ENCODE measurements at places on chromosomes 11 and 22. TPM values are rescaled to one million over a fixed set of nuclear protein-coding genes. Genes with fewer than 3 reads are reported as not detected.
A peak's percentile ranks its signal among the peaks of the same experiment; 100 is the strongest.

DNA sequence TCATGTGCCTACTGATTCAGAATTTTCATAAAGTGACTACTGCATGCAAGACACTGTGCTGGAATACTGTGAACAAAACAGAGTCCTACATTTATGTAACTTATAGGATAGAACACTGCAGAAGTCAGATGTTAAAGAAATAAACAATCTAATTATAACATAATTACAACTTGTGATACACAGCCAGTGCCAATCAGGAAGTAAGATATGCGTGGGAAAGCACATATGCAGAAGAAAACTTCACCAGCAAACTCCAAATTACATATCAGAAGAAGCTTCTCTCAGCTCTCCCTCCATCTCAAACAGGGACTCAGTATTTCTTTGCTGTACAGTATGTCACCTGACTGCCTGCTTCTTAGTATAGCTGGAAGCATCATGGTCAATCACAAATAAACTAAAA is 37.4 kb downstream of the PAK1 start:
- no peak for DNase-seq

EXPH5 gene
- total RNA-seq: 9.5 TPM

GRCh38 chr11:86041975-86042378 is 26.9 kb downstream of the PICALM start:
- DNase-seq: no peak

DNA sequence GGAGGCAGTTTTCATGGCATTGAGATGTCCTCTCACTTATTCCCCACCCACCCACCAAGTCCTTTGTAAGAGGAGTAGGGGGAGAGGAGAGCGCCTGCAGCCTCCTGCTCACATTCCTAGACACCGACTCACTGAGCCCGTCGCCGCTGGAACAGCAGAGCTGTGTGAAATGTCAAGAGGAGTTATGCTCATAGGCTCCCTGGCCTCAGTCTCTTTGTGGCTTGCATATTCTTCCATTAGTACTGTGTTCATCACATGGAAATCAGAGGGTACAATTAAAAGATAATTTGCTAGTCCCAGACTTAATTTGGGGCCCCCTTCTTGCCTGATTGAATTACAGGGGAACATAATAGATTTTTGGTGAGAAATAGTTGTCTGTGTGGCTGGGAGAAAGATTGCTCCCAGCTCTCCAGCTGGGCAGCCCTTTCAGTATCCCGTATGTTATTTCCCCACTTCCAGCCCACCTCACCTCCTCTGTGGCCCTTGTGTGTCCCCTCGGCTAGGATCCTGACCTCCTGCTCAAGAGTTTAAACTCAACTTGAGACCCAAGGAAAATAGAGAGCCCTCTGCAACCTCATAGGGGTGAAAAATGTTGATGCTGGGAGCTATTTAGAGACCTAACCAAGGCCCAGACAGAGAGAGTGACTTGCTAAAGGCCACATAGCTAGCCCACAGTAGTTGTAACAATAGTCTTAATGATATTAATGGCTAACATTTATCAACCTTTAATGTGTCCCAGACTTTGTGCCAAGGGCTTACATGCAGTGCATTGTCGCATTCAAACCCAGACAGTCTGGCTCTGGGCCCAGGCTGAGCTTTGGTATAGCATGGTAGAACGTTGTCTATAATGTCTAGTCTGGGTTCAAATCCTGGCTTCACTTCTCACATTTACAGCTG is 32.2 kb downstream of the LIMK2 start:
- DNase-seq: peak; percentile 57

- DNase-seq: no peak
Observed at GRCh38 chr11:4066910-4067309, 27.7 kb upstream of the RRM1 start.

- no peak for DNase-seq
Observed at GRCh38 chr11:70387564-70387963, 10.8 kb upstream of the CTTN start.

TMEM151A gene
- 0.19 TPM for total RNA-seq

BAIAP2L2 gene
- 9.7 TPM for total RNA-seq

DNA sequence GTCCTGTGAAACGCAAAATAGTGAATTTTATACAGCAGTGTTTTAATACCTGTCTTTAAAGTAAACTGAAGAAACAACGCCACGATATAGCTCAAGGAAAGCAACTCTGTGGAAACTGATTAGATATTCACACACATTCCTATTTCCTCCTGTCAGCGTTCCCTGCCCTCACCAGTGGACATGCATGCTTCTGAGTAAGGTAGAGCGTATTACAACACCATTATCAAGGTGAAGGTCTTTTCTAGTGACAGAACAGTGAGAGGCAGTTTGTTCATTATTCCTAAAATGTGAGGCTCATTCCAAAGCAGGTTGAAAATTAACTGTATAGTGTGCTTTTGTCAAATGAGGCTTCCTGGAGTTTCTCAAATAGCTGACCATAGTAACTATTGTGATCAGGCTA is 153.1 kb downstream of the DDX10 start:
- DNase-seq: no peak

GRCh38 chr11:8092587-8093424 is 11.8 kb downstream of the TUB start:
- peak; percentile 56 for DNase-seq

TSGA10IP gene
- total RNA-seq: not detected

GRCh38 chr11:113873236-113873626 is 2.1 kb downstream of the USP28 start:
- DNase-seq: no peak

SELENOO gene
- 19.7 TPM for total RNA-seq

CPT1A gene
- total RNA-seq: 61.5 TPM

PLEKHB1 gene
- 21.0 TPM for total RNA-seq

OR8G5 gene
- not detected for total RNA-seq

C11orf16 gene
- total RNA-seq: 0.91 TPM
